ENCODE measurements at places on chromosomes 7 and 10. TPM values are rescaled to one million over a fixed set of nuclear protein-coding genes. Genes with fewer than 3 reads are reported as not detected.

The SRRM3 gene
- total RNA-seq: not detected

The ZNF25 gene
- total RNA-seq: 4.9 TPM

The SPDYE11 gene
- total RNA-seq: not detected

The TET1 gene
- total RNA-seq: 0.50 TPM

The ST8SIA6 gene
- not detected for total RNA-seq

The PRDX3 gene
- total RNA-seq: 216 TPM

The DDC gene
- total RNA-seq: 0.72 TPM

The ITGA8 gene
- not detected for total RNA-seq

The GPRIN2 gene
- total RNA-seq: not detected

The SORCS3 gene
- total RNA-seq: not detected

The DOCK1 gene
- 0.17 TPM for total RNA-seq

The MET gene
- 2.4 TPM for total RNA-seq

The ZNF438 gene
- total RNA-seq: 3.1 TPM

The ODAD2 gene
- total RNA-seq: 0.23 TPM

The CFAP70 gene
- total RNA-seq: 0.82 TPM

The UCMA gene
- total RNA-seq: not detected

The ZC3HAV1 gene
- total RNA-seq: 78.5 TPM

The NOS3 gene
- total RNA-seq: 9.1 TPM

The CPVL gene
- total RNA-seq: 0.25 TPM

The ERVW-1 gene
- not detected for total RNA-seq

The PFKFB3 gene
- 81.9 TPM for total RNA-seq

The VGF gene
- total RNA-seq: 0.17 TPM

The VWDE gene
- total RNA-seq: 1.6 TPM

The STAG3 gene
- total RNA-seq: 6.2 TPM

The SPDYE5 gene
- not detected for total RNA-seq

The POU6F2 gene
- total RNA-seq: not detected

The BMPER gene
- total RNA-seq: not detected

The FAM237B gene
- not detected for total RNA-seq

The SLC25A28 gene
- 49.2 TPM for total RNA-seq
